ENCODE measurements at places on chromosomes 2 and 18.

GRCh38 chr2:105615305-105615704 is 129.4 kb upstream of the NCK2 start:
- DNase-seq = no peak

GRCh38 chr2:48944956-48945355 is 189.4 kb upstream of the LHCGR start:
- no peak for DNase-seq

GRCh38 chr2:72155737-72156136 is 8.1 kb upstream of the CYP26B1 start:
- no peak for DNase-seq

DNA sequence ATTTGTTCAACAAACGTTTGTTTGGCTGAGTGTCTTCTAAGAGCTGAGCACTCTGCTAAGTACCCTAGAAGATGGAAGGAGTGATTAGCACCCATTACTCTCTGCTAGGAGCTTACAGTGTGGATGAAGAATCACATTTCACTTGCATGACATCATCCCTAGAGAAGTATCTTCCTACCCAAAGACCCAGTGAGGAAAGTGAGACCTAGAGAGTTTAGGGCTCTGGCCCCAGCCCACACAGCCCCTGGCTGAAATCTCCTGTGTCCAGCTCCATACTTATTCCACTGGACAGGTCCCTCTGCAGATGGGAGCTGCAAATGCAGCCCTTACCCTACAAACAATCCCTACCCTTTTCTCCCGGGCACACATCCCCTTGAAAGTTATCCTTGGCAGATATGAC is 26.8 kb upstream of the EPAS1 start:
- no peak for DNase-seq

GRCh38 chr2:134027980-134028379 is 225.9 kb upstream of the MGAT5 start:
- no peak for DNase-seq

- no peak for DNase-seq
Measured at GRCh38 chr18:11167778-11168177, 18.4 kb upstream of the PIEZO2 start.

DNA sequence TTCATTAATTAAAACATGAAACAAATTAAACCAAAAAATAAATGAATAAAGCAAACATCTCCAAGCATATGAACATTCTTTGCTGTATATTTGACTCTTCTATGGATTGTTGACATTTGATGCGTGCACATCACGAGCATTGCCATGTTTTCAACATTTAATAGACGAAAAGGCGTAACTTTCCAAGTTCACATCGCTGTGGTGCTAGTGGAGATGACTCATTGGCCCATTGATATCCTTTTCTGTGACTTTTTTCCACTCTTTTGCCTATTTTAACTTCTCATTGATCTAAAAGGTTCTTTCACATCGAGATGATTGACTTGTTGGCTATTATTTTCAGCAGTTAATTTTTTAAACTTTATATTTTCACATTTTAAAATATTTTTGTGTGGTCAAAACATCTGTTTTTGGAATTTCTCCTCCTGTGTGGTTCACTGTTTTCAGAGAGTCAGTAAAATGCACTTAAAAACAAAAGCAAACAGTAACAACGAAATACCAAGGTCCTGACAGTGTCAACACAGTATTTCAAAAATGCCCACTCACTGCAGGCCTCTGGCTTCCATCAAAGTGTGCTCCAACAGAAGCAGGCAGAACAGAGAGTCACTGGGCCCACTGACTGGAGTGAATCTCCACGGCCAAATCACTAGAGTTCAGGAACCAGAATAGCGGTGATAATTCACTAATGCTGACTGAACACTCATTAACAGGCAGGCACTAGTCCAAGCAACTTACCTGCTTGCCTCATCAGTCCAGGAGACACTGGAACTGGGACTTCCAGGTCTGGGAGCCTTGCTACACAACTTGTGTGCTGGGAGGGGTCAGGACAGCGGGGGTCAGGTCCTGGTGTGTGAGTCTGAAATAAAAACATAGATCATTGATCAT is 372.2 kb upstream of the SMIM21 start:
- no peak for DNase-seq

DNA sequence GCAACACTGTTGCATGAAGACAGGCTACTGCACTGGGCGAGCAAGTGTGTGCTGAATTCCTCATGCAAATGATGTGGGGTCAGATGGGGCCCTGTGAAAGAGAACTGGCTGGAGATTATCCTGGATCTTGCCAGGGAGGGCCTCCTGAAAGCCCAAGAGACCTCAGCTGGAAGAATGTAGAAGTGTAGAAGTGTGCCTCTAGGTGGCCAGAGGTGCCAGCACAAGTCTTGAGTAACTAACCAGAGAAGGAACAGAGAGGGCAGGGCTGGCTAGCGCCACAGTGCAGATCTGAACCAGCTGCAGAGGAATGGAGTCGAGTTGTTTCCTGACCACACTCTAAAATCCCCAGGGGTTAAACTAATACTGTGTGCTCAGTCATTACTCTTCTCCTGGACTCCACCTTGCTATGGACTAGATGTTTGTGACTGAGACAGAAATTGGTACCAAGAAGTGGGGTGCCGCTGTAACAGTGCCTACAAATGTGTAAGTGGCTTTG is 399.3 kb downstream of the LRATD1 start:
- no peak for DNase-seq

DNA sequence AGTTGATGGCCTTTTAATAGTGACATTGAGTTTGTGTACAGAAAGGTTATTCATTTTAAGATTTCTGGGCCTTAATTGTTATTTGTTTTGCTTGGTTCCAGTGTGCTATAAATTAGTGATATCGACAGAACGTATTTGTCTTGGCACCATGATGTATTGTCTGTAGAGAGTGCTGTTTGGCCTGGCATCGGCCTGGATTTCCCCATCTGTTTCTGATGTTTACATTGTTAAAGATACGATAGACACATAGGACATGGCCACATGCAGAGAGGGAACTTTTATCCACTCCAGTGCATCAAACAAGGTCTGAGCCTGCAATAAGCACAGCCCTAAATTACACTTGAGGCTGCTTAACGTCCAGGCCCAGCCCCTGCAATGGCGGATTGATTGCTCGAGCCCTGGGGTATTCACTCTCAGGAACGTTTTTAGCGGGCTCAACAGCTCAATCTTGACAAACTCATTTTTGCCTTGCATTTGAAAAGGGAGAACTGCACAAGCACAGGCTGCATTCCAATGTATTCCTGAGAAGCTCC is 144.7 kb downstream of the SLC4A3 start:
- DNase-seq = no peak

DNA sequence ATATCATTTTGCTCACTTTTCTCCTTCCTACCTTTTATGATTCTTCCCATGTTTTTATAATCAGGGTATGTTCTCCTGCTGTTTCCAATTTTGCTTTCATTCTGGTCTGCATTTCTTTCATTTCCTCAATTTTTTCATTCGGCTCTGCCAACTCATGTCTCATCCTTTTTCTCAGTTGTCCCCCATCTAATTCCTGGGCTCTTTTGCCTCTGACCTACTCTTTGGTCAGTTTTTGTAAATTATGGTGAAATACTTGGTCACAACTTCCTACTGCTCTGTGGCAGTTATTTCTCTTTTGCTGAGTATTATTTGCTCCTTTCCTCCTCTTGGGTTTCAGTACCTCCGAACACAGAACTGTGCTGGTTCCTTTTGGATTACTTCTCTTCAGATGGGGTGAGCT is 27.5 kb downstream of the MYO7B start:
- DNase-seq = no peak

DNA sequence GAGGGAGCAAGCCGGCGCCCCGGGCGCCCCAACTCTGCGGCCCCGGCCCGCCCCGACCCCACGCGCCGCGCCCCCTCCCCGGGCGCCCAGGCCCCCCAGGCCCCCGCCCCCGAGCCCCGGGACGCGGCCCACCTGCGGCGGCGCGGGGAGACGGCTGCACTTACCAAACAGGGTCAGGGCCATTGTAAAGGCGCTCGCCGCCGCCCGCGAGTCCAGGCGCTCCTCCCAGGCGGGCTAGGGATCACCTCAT is 526 bp downstream of the CHN1 start:
- DNase-seq = no peak

DNA sequence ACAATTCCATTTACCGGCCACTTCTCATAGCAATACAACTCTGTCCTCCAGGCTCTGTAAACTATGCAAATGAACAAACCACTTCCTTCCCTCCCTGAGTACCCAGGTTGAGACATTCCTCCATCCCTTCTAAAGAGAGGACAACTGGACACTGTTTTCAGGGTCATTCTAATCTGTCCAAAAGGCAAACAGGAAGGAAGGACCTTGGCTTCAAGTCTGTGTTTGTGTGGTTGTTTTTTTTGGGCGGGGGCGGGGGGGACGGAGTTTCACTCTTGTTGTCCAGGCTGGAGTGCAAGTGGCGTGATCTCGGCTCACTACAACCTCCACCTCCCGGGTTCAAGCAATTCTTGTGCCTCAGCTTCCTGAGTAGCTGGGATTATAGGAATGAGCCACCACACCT is 3.3 kb downstream of the TFCP2L1 start:
- no peak for DNase-seq

DNA sequence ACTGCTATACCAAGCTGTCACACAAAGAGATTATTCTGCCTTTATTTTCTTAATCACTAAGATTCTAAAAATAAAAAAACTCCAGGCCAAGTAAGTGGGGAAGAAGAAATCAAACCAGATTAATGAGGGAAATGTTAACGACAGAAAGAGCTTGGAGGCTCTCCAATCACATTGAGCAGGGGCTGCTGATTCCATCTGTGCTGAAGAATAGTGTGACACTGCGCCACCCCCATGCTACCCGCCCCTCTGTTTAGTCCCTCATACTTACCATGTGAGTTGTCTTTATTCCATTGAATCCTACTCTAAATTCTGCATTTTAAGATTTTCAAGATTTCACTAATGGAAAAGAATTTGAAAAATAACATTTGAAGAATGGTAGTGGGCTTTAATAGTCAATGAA is 998.0 kb upstream of the CDH2 start:
- DNase-seq = no peak

DNA sequence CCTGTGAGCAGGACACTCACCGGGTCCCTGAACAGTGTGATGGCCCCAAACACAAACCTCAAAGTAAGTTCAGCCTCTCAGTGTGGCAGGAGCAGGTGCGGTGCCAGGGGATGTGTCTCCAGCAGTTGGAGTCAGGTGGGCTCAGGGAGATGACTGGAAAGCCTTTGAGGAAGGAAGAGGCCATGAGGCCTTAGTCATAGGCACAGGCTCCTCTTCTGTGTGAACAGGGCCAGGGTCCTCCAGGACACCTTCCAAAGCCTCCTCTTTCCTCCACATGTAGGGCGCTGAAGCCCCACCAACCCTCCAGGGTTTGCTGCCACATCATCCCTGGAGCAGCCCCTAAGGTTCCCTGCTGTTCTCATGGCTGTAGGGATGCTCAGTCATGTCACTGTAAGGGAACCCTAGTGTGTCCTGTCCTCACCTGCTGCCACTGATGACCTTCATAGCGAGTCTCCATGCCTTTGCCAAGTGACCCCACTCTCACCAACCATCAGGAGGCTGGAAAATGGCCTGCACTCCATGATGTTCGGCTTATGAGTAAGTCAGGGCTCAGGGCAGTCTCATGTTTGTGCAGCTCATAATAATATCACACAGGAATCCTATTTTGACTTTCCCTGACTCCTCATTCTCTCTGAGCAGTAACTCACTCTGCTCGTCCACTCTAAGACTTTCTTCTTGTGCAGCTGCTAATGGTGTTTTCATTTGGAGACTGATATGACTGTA is 1152.9 kb downstream of the RPIA start:
- DNase-seq = no peak

- DNase-seq = no peak
Measured at GRCh38 chr2:236673126-236673822, 103.6 kb downstream of the ACKR3 start.

DNA sequence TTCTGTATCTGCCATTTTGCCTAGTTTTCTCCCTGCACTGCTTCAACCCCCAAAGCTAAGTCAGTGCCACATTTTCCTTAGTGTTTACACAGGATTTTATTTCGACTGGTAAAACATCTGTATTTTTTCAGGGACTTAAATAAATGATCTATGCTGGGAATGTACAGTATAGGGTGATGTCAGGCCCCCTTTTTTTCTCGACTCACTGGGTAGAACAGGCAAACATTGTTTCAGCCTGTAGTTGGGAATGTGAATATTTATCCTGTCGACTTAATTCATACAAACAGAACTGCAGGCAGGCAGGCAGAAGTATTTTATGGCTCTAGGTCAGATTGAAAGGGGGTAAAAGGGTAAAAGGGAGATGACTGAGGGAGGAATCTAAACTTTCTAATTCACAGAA is 123.5 kb upstream of the ZFP36L2 start:
- DNase-seq = no peak

DNA sequence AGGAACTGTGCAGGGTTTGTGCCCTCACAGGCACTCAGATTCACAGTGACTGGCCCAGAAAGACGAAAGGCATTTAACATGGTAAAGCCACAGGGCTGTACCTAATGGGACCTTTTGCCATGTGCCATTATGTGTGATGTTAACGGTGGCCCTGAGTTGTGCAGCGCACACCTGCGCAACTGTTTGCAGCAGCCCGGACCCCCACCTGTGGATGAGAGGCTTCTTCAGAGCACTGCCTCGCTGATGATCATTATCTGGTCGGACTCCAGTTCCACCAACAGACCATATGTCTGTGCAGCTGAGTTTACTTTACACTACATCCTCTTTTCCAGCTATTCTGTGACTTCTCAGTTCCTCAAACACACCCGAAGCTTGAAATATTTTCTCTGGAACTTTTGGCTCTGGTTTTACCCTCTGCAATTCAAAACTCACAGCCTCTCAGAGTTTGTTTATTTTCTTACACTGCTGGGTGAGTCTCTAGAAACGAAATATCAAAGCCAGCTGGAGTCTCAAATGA is 35.6 kb upstream of the UBE2F start:
- DNase-seq = peak; percentile 54

- DNase-seq = no peak
Measured at GRCh38 chr2:218988650-218989049, 3.7 kb upstream of the FEV start.

DNA sequence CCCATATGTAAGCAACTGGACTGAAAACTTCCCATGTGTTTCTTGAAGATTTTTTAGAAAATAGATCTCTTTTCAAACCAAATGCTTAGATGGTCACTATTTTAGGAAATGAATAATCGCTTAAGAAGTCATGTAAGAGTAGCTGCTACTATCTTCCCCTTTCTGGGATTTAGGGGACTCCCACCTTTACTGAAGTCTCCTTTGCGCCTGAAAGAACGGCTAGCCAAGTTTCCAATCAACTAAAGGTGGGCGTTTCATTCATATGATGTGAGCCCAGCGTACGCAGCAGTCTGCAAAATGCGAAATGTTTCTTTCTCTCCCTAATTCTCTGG is 1.1 kb downstream of the DIPK1C start:
- no peak for DNase-seq

DNA sequence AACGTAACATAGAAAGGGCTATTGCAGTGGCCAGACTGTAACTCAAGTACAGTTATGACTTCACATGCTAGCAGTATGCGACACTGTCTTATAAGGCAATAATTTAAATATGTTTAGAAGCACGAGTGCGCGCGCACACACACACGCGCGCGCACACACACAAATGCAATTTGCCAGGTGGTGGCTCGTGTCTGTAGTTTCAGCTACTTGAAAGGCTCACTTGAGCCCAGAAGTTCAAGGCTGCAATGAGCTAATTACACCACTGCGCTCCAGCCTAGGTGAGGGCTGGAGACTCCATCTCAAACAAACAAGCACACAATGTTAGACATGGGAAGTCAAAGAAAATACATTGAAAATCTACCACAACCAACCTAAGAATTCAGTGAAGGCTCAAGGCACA is 103.7 kb downstream of the USP34 start:
- no peak for DNase-seq

GRCh38 chr2:77521931-77522470 is at the start of gene LRRTM4:
Gene LRRTM4, minus strand, starts transcription at chr2:77522376.
- DNase-seq = peak; percentile 36

- no peak for DNase-seq
Measured at GRCh38 chr2:65075605-65076344, 19.6 kb downstream of the CEP68 start.

GRCh38 chr2:35963357-35963756 is 392.2 kb upstream of the CRIM1 start:
- DNase-seq = no peak

All from hindlimb muscle (tissue), 1 donor.